Inflammatory macrophage treated with lipopolysaccharide for 4 hours (primary cell): ENCODE measurements at places on chromosomes 5 and 9.

DNA sequence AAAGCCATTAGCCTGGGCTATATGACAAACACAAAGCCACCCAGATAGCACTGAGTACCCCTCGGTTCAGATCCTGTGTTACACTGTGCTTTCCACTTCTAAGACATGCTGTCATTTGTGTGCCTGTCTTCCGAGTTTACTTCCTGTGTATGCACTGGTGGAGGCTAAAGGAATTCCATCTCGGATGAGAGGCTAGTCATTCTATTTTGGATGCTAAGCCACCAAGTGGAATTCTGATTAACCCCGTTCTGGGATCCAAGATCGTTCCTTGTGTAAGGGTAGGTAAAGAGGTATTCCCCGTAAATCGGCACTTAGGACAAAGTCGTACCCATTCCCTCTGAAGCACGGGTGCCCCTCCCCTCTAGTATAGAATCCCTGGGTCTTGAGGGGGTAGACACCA, 8.7 kb downstream of the PROP1 start:
- DNase-seq: no peak

DNA sequence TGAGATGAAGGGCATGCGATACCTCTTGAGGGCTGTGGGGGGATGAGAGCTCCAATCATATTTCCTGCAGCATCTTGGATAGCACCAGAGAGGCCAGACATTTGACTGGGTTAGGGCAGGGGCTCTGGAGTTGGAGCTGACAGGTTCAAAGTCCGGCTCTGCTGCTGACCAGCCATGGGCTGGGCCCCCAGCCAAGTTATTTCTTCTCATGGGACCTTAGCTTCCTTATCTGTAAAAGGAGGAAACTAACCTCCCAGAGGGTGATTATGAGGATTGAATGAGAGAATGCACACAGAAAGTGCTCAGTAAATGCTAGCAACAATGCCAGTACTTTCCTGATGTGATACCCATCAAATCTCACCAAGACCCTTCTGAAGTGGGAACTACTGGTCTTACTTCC, 65.2 kb upstream of the SLC25A51 start:
- peak; percentile 35 for DNase-seq

DNA sequence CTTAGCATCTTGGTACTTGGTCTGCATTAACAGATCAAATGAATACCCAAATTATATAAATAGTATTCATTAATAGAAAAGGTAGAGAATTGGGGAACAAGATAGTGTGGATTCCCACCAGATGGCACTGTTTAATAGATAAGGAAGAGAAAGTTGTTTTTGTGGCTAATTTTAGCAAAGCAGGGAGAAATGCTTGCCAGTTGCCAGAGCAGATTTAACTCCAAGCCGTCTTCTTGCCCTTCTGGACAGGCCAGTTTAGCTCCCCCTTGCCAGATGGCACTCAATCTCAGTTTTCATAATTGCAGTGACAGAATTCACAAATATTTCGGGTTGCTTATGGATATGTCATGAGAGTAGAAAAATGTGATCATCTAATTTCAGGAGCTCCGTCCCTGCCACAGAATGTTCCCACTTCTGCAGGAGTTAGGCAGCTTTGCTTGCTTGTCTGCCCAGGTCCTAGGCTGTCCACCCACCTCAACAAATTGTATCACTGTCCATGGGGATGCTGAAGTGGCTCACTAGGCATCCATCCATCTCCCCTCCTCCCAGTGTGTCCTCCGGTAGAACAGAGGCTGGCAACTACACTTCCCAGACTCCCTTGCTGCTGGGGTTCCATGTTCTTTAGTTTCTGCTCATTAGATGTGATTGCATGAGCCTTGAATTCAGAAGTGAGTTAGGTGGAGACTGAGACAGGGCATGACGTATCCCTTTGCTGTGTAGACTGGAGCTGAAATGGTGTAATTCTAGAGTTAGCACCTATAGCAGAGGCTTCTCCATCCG, 11.8 kb upstream of the HEXB start:
- DNase-seq: peak; percentile 54

GRCh38 chr5:154783774-154784460, 28.7 kb downstream of the LARP1 start:
- DNase-seq: no peak

- DNase-seq: no peak
These were observed 4.5 kb downstream of the ELAVL2 start for GRCh38 chr9:23821375-23822181.

DNA sequence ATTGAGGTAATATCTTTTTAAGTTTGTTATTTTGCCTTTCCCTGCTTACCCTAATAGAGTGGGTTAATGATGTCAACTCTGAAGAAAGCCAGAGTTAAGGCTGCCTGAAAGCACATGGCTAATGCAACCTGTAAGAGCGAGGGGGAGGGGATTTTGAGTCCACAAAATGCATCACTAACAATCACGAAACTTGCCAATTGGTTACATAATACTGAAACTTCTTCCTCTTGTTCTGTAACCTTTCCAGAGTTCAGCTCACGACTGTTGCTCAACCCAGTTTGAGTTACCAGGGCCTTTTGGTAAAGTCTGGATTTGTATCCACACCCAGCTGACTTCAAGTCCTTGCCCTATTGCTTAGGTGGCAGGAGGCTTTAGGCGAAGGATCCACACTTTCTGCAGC, 308.8 kb downstream of the EFNA5 start:
- peak; percentile 97 for DNase-seq

- no peak for DNase-seq
These were observed 15.3 kb upstream of the PIK3R1 start for GRCh38 chr5:68200288-68200687.

DNA sequence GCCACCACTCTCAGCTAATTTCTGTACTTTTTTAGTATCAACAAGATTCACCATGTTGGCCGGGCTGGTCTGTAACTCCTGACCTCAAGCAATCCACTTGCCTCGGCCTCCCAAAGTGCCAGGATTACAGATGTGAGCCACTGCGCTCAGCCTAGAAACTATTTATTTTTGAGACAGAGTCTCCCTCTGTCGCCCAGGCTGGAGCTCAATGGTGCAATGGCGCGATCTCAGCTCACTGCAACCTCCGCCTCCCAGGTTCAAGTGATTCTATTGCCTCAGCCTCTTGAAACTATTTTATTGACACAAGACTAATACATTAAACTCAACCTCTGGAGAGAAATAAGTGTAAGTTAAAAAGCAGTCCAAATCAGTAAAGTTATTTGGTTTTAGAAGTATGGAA, 34.0 kb downstream of the IL6ST start:
- DNase-seq: no peak

DNA sequence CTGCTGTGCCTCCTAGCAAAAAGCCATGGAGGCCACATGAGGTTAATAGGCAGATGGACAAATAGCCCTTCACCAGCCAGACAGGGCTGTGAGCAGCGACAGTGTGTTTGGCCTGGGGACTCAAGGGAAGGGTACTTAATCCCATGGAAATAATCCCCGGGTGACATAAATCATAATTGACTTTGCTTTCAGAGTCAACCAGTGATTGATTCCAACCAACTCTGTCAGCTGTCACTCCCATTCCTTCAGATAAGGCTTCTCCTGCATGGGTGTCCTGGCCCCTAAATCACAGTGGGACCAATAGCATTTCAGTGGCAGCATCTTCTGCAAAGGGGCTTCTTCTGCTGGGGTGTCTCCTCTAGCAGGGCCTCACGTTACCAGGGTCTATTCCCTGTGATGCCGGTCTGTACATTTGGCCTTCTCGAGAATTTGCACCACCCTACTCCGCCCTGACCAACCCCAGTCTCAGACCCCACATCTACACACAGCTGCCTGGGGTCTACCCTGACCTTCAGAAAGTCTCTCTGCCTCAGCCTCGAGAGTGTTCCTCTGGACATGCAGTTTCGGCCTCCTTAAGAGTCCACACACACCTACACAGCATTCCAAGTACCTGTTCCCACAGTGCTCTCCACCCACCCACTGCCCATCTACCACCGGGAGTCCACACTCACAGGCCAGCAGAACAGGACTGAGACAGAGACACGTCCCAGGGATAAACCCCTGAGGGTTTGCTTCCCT, 3.7 kb downstream of the CLTB start:
- no peak for DNase-seq

DNA sequence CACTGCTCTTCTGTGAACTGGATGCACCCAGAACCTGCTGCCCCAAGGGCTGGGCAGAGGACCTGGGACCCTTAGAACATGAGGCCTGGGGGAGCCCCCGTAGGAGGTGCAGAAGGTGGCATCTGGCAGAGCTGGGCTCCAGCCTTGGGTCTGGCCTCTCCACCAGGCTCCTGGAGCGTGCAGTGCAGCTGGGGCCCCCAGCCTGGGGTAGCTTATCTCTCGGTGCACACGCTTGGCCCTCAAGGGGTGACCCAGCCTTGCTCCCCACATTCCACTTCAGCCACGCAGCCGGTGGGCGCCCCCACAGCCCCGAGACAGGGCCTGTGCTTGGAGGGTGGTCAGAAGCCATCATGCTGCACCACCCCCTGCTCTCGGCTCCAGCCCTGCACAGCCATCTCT, 5.6 kb upstream of the NR5A1 start:
- no peak for DNase-seq

DNA sequence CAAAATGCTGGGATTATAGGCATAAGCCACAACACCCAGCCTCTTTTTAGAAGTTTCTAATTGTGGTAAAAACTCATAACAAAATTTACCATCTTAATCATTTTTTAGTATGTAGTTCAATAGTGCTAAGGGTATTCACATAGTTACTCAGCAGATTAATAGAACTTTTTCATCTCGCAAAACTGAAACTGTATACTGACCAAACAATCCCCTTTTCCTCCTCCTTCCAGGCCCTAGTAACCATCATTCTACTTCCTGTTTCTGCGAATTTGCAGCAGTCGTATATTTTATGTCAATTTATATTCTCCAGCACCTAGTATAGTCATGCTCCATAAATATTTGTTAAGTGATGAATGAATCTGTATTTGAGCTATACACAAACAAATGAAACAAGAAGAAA, 86.3 kb upstream of the ERBIN start:
- peak; percentile 47 for DNase-seq

DNA sequence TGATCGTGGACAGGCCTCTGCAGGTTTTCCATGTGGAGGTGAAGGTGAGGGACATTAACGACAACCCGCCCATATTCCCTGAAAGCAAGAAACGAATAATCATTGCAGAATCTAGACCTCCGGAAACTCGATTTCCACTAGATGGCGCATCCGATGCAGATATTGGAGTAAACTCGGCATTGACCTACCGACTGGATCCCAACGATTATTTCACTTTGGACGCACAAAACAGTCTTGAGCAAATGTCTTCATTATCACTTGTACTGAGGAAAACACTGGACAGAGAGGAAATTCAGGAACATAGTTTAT, 621 bp downstream of the PCDHA13 start:
- no peak for DNase-seq

DNA sequence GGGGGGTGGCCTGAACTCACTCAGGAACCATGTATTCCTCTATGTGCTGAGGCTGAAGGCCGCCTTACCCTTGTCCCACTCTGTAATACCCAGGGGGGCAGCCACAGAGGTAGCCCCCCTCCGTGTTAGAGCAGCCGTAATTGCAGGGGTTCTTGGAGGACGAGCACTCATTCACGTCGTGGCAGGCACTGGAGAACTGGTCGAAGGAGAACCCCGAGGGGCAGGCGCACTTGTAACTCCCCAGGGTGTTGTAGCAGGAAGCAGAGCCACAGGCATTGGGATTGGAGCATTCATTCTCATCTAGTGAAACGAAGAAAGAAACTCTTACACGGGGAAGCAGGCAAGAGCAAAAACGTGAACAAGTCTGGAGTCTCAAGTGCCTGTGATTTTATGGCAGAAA, 179.8 kb downstream of the SLC12A2 start:
- no peak for DNase-seq

GRCh38 chr5:96377167-96377566, 55.9 kb downstream of the PCSK1 start:
- no peak for DNase-seq

DNA sequence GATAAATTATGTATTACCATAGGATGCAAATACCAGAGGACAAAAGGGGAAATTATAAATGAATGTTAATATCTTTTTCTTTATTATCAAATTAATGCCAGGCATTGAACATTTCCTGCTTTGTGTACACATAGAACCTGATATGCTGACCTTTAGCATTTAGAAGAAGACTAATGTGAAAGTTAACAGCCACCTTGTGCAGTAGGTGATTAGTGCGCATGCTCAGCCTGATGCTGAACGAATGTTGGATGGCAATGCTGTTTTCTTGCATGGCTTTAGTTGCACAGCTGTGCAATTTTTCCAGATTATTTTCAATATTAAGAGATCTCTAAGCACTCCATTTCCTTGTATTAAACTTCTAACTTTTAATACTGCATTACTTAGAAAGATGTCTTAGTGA, 45.5 kb downstream of the CCNH start:
- no peak for DNase-seq

DNA sequence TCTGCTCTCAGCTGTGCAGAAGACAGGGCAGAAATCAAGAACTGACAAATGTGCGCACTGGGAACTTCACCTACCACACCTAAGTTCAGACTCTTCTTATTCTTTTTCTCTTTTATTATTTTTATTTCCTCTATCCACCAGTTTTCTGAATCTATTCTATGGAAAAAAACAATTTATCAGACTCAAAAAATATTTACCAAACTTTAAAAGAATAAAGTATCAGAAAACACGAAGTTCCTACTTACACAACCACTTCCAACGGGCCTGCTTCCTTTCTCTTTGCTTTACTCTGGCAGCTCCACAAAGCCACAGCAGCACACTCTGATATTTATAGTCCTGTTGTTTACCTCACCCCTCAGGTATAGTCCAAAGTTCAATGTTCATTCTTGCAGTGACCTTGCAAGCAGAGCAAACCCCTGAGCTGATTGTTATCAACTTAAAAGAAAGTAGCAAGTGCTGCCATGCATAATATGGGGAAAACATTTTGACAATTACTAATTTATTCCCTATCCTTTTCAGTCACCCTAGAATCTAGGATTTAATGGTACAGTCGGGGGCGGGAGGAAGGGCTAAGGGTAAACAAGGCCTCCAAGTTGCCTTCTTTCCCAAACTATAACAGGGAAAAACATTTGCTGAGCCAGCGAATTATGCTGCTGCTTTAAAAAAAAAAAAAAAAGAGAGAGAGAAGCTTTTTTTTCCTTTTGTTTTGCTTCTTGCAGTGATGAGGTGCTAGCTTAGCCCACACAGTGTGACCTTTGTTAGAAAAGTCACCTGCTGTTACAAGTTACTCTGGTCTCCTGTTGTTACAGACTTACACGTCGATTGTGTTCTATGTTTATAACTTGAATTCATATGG, at the start of gene SELENOP:
SELENOP (minus strand) TSS at position 302 of the 856 bp plus-strand sequence. CDS start 3,539 bp downstream, outside the sequence.
- peak; percentile 30 for DNase-seq

GRCh38 chr5:3883040-3883439, 287.4 kb downstream of the IRX1 start:
- DNase-seq: no peak
